Fibroblast of skin of scalp (primary cell): ENCODE measurements at places on chromosomes 16 and 17.

DNA sequence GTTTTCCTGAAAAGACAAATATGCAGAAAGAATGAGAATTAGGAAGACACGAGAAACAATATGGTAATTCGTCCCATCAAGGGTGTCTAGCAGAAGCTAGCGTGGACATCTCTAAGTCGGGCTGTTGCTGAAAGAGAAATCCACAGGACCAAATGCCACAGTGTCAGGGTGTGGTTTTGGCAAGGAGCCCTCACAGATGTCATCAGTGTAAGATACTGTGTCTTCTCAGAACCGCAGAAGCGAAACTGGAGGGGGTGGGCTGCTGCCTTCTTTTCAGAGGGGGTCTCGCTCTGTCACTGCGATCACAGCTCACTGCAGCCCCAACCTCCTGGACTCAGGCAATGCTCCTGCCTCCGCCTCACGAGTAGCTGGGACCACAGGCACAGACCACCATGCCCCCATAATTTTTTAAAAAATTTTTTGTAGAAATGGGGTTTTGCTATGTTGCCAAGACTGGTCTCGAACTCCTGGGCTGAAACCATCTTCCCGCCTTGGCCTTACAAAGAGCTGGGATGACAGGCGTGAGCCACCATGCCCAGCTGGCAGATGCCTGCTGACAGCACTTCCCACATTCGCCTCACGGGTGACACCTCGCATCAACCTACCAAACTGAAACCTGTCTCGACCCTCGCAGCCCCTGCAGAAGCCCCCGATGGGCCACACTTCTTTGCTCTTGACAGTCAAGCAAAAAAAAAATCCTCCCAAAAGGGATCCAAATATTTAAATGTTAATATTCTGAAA is 26.2 kb downstream of the TRAP1 start:
- peak; percentile 76 for DNase-seq

GRCh38 chr17:52202520-52203080 is 44.1 kb upstream of the CA10 start:
- DNase-seq = no peak

GRCh38 chr17:31835984-31836383 is 23.1 kb downstream of the COPRS start:
- peak; percentile 86 for DNase-seq

DNA sequence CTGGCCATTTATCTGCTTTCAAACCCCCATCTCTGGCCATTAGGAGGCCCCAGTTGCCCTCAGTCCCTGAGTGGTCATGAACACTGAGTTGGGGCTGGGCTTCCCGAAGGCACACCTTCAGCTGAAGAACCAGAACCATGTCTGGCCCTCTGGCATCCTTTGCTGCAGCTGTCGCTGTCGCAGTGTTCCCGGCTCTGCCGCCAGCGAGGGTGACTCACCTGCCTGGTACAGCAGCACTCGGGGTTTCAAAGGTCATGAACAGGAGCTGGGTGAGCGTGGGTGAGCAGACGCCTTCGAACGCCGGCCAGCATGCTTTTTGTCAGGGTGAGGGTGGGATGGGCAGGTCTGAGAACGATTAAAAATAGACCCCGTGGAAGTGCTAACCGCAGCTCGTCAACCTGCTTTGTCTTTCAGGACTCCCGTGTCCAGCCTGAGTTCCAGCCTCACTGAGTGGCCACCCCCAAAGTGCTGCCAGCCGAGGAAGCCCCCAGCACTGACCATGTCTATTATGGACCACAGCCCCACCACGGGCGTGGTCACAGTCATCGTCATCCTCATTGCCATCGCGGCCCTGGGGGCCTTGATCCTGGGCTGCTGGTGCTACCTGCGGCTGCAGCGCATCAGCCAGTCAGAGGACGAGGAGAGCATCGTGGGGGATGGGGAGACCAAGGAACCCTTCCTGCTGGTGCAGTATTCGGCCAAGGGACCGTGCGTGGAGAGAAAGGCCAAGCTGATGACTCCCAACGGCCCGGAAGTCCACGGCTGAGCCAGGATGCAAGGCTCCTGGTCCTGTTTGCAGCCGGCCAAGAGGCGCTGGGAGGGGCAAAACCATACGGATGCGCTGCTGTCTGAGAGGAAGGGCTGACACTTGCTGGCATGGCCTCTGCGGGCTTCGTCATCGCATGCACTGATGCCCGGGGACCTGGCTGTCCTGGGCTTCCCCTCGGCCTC is 7.6 kb downstream of the SNN start:
- DNase-seq = no peak

DNA sequence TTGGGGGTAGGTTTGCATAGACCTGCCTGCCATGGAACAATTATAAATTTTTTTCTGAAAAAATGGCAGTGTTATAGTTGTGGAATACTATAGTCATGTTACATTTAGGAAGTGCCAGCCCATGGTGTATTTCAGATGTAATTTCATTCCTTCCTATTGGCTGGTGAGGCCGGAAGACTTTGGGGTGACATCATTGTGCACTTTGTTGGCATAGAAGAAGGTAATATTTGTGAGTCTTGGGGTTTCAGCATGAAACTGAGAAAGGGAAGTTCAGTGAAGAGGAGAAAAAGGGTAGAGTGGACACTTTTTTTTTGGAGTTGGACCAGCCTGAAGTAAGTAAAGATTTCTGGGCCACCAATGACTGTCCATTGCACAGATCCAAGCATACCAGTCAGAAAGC is 16.0 kb upstream of the HEATR6 start:
- DNase-seq = no peak

- no peak for DNase-seq
Measured at GRCh38 chr17:42706732-42707131, 24.4 kb downstream of the CNTNAP1 start.

- DNase-seq = no peak
Measured at GRCh38 chr17:40530531-40530994, 29.1 kb upstream of the TNS4 start.

DNA sequence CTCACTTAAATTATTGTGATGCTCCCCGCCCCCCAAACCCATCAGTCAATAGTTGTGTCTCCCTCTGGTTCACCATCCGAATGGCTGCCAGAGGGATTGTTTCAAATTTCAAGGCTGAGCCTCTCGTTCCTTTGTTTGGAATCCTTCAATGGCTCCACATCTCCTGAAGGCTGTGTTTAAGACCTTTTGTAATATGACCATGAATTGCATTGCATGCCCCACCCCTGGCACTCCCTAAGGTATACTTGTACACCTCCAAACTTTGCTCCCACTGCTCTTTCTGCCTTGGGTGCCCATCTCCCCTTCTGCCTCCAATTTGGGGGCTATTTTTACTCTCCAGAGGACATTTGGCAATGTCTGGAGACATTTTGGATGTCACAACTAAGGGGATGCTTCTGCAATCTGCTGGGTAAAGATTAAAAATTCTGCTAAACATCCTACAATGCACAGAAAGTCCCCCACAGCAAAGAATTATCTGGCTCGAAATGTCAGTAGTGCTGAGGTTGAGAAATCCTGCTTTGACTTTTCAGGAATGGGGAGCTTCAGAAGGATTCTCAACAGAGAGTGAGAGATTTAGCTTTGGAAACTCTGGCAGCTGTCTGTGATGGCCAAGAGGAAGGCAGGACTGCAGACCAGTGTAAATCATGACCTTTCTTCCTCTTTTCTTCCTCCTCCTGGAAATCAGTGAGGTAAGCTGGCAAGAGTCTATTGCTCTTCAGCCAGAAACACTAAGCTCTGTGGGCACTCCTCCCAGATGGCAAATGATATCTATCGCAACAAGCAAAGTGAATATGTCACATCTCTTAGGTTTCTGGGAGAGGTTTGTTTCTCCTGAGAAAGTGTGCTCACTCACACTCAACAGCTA is 8.7 kb upstream of the IL4R start:
- DNase-seq = no peak

- DNase-seq = no peak
Measured at GRCh38 chr17:45904866-45905265, 10.5 kb downstream of the MAPT start.

DNA sequence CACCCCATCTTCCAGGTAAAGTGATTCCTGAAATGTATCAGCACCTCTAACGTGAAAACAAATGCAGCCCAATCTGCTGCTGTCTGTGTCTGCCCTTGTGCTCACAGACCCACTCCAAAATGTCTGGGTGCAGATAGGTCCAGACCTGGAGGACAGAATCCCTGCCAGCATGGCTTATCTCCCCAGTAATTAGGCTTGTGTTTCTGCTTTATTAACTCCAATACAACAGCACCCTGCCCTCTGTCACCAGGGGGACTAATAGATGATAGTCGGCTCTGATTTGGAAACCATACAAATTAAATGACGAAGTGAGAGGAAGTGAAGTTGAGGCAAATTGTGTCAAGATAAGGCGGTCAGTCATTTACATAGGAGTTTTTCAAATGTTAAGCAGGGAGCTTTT is 608.3 kb upstream of the SALL1 start:
- DNase-seq = no peak

GRCh38 chr16:8630255-8630953 is 8.9 kb downstream of the METTL22 start:
- DNase-seq = no peak

DNA sequence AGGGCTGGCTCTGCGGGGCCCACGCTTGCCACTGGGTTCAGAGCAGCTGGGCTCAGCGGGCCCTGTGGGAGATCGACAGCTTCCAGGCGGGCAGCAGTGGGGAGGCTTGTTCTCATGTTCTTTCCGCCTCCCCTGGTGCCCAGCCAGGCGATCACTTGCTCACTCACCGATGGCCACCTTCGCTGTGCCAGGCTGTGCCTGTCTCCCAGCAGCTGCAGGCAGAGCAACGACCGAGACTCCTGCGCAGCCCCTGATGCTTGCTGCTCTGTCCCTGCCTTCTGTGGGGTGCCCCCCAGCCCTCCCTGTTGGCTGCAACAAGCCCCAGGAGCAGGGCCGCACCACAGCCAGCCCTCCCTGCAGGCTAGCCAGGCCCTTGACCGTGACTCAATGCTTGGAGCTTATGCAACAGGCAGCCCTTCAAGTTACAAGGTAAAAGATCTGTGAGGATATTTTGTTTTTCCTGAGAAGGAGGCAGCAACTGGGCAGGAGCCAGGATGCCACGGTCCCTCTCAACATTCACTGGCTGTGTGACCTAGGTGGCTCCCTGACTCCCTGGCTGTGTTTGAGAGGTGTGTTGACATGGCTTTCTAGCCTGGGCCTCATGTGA is 9.6 kb upstream of the SPNS2 start:
- no peak for DNase-seq

DNA sequence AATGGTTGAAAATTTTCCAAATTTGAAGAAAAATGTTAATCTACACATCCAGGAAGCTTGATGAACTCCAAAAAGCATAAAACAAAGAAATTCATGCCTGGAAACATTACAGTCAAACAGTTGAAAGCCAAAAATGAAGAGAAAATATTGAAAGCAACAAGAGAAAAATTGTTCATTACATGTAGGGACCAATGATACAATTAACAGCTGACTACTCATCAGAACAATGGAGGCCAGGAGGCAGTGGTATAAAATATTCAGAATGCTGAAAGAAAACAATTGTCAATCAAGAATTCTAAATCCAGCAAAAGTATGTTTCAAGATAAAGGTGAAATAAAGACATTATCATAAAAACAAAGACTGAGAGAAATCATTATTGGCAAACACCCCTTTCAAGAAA is 21.6 kb downstream of the RCVRN start:
- no peak for DNase-seq

GRCh38 chr16:14117051-14117450 is 45.9 kb downstream of the MRTFB start:
- no peak for DNase-seq

- DNase-seq = no peak
Measured at GRCh38 chr17:6830383-6830986, 1.0 kb downstream of the TEKT1 start.

DNA sequence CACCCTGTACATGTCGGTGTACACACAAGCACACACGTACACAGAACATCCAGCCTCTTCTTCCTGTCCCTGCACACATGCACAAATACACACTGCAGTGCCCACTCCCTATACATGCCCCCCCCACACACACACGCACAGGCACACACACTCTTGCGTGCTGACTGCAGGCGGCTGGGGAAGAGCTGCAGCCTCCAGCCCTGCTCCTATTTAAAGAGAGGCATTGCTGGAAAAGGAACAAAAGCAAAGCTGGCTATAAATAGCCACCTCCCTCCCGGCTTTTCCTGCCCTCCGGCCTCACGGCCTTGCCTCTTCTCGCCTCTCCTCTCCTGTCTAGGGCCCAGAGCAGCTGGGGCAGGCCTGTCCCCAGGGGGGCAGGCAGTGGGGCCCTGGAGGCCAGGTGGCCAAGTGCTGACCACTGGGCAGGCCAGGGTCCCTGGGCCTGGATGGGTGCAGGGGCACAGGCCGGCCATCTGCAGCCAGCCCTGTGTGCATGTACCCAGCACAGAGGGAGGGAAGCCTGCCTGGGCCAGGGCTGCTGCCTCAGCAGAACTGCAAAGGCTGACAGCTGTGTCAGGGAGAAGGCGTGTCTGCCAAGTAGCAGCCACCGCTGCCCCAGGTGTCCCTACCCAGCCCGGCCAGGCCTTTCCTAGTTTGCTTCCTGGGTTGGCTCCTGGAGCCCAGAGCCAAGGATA is 25.4 kb downstream of the RTN4RL1 start:
- peak; percentile 47 for DNase-seq

- peak; percentile 70 for DNase-seq
Measured at GRCh38 chr16:1019231-1020090, 37.9 kb downstream of the SOX8 start.

GRCh38 chr16:68479271-68479670 is 31.0 kb upstream of the SMPD3 start:
- no peak for DNase-seq

GRCh38 chr17:80289616-80290015 is 29.0 kb downstream of the RNF213 start:
- no peak for DNase-seq

DNA sequence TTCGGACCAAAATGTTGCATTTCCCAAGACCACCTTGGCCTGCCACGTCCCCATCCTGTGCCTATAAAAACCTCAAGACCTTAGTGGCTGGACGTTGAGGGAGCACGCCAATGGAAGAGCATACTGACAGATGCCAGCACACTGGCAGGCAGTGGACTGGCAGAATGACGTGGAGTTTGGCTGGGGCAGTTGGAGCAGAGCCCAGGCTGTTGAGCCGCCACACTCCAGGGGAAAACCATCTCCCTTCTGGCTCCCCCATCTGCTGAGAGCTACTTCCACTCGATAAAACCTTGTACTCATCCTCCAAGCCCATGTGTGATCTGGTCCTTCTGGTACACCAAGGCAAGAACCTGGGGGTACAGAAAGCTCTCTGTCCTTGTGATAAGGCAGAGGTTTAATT is 494.1 kb downstream of the CDH11 start:
- no peak for DNase-seq

- DNase-seq = no peak
Measured at GRCh38 chr17:44898768-44899073, 524 bp downstream of the EFTUD2 start.

DNA sequence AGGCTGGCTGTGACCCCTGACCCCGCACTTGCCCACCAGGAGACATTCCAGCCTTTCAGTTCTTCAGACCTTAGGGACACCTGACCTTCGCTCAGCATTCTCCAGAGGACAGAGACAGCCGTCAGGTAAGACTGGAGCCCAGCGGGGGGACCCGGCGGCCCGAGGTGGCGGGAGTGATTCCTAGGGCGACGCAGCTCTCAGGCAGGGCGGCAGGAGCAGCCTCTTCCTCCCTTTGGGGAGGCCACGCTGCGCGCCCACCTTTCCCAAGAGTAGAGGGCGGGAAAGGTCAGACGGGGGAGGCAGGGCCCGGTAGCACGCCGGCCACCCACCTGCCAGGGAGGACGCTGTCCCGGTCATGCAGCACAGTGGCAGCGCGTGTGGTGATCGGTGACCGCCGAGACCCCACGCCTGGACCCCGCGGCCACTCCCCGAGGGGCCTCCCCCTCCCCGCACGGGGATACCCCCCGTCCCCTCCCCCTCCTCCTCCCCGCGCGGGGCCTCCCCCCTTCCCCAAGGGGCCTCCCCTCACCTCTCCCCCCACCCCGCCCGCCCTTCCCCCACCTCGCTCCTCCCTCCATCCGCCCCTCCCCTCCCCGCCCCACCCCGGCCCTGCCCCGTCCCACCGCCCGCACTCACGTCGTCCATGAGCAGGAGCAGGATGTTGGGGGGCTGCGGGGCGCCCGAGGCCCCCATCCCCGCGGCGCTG is 472 bp downstream of the GALNS start:
- no peak for DNase-seq
